Ovary (tissue), 10 donors: ENCODE measurements at places on chromosomes 16 and 17. TPM values are rescaled to one million over a fixed set of nuclear protein-coding genes. Genes with fewer than 3 reads are reported as not detected.

Gene SLC52A1
- not detected for total RNA-seq

Gene CLDN7
- total RNA-seq: 3.3 TPM

Gene KREMEN2
- total RNA-seq: 0.18 TPM

Gene DUXB
- not detected for total RNA-seq

Gene NME1
- 50.5 TPM for total RNA-seq

Gene ZNF423
- total RNA-seq: 3.3 TPM

Gene CTCF
- total RNA-seq: 42.2 TPM

Gene ARMC7
- total RNA-seq: 4.8 TPM

Gene NOXO1
- total RNA-seq: 0.48 TPM

Gene RFWD3
- 19.5 TPM for total RNA-seq

Gene PTX4
- not detected for total RNA-seq

DNA sequence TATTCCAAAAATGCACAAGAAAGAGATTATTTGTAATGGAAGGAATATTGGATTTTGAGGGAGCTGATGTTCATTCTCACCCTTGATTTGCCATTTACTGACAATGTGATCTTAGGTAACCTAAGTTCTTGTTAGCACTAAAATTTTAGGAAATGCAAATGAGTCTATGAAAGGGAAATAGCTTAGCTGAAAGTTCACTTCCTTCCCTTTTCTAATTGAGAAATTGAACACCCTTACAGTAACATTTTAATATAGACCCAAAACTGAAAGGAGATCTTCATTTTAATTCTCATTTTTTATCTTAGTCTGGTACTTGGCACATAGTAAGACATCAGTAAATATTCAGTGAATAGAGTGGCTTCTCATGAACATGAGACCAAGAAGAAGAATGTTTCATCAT, 10.9 kb upstream of the WSB1 start:
- DNase-seq: no peak
- H3K4me3 ChIP-seq: no peak overlapping the region
- H3K4me1 ChIP-seq: peaks cover 1% of the 10 kb centered on the region
- no peaks in the 10 kb centered on the region for H3K36me3 ChIP-seq
- no peaks in the 10 kb centered on the region for H3K27me3 ChIP-seq
- no peak overlapping the region for H3K27ac ChIP-seq

GRCh38 chr17:78915872-78916632, 9.1 kb downstream of the TIMP2 start:
- no peaks in the 10 kb centered on the region for H3K27me3 ChIP-seq
- peak overlapping the region; percentile 78 for H3K27ac ChIP-seq
- H3K4me3 ChIP-seq: peak overlapping the region; percentile 13
- peak; percentile 37 for DNase-seq

- no peaks in the 10 kb centered on the region for H3K36me3 ChIP-seq
- H3K27me3 ChIP-seq: no peaks in the 10 kb centered on the region
- DNase-seq: no peak
- H3K4me1 ChIP-seq: no peaks in the 10 kb centered on the region
- no peak overlapping the region for H3K4me3 ChIP-seq
Observed at GRCh38 chr17:35079547-35080423, 16.3 kb upstream of the RFFL start.

- H3K27ac ChIP-seq: no peak overlapping the region
- no peaks in the 10 kb centered on the region for H3K4me1 ChIP-seq
- no peak overlapping the region for H3K4me3 ChIP-seq
- H3K36me3 ChIP-seq: no peaks in the 10 kb centered on the region
Observed at GRCh38 chr16:2490190-2491105, 15.5 kb downstream of the TBC1D24 start.

DNA sequence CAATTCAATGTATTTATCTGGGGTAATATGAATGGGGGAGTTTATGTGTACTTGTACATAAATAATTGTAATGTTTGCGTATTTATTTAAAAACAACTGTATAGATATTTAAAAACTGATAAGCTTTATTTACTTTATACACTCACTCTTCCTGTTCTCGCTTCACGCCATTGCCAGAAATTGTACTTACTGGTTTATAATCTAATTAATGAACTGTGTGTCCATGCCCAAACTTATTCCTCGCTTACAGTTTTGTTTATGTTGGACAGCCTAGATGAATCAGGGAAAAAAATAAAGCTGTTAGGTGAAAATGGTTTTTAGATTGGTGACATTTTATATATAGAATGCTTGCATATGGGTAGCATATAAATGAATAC, 30.8 kb downstream of the AATF start:
- H3K4me3 ChIP-seq: no peak overlapping the region
- no peak for DNase-seq
- H3K27ac ChIP-seq: no peak overlapping the region

- no peaks in the 10 kb centered on the region for H3K27me3 ChIP-seq
- no peaks in the 10 kb centered on the region for H3K36me3 ChIP-seq
- H3K27ac ChIP-seq: no peak overlapping the region
- DNase-seq: peak; percentile 50
- peaks cover 1% of the 10 kb centered on the region for H3K4me1 ChIP-seq
Observed at GRCh38 chr17:49260011-49260816, 29.6 kb upstream of the PHOSPHO1 start.

GRCh38 chr17:66076546-66077190, 115.3 kb downstream of the CEP112 start:
- H3K27me3 ChIP-seq: no peaks in the 10 kb centered on the region
- H3K36me3 ChIP-seq: no peaks in the 10 kb centered on the region
- DNase-seq: no peak
- no peaks in the 10 kb centered on the region for H3K4me1 ChIP-seq

DNA sequence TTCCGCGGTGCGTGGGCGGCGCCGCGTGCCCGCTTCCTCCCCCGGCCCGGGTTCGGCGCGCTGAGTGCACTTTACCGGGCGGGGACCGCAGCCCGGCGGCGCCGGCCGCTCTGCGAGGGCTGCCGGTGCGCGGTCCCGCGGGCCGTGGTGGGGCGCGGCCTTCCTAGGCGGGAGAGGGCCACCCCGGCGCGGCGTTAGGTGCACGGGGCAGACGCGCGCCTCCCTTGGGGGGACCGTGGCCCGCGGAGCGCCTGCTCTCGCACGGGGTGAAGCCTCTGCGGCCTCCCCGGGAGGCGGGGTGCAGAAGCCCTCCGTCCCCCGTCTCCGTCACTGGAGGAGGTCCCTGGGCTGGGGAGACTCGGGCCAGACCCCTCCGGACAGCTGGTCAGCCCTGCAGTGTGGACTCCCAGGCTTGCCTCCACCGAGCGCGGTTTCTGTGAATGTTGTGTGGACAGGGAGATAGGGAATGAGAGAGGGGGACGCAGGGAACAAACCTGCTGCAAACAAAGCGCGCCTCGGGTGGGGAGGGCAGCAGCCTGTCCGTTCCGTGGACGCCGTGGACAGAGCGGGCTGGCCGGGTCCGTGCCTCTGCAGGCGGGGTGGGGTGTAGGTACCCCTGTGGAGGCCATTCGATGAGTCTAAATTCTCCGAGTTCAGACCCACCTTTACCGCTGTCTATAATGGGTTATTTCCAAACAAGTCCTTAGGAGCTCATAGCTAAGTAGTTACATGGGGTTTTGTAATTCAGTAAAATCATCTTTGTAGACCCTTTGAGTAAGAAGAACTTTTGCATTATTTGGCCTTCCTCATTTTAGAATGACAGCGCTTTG, 721 bp downstream of the TBCD start:
- H3K4me1 ChIP-seq: peaks cover 10% of the 10 kb centered on the region
- peak overlapping the region; percentile 90 for H3K4me3 ChIP-seq
- H3K36me3 ChIP-seq: no peaks in the 10 kb centered on the region
- peak; percentile 59 for DNase-seq
- H3K27ac ChIP-seq: peak overlapping the region; percentile 84

- no peaks in the 10 kb centered on the region for H3K27me3 ChIP-seq
- no peak overlapping the region for H3K27ac ChIP-seq
- no peak overlapping the region for H3K4me3 ChIP-seq
- no peaks in the 10 kb centered on the region for H3K4me1 ChIP-seq
- H3K36me3 ChIP-seq: no peaks in the 10 kb centered on the region
- no peak for DNase-seq
Observed at GRCh38 chr17:18332909-18333489, 17.9 kb downstream of the SMCR8 start.

DNA sequence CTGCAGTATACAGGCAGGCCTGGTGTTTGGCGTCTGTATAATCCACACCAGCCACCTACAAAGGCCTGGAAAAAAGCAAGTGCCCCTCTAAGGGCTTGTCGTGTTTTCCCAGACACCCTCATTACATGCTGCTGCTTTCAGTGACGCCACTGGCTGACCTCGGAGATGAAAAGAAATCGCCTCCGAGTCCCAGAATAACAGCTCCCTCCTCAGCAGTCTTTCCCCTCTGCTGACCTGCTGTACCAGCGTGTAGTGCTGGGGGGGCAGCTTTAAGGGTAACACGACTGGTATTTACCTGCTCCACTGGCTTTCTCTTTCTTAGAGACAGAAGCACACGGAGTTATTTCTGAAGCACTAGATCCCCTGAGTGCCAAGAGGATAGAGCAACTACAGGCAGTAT, 296.8 kb downstream of the GRIN2A start:
- no peaks in the 10 kb centered on the region for H3K36me3 ChIP-seq
- H3K27me3 ChIP-seq: no peaks in the 10 kb centered on the region
- H3K4me3 ChIP-seq: no peak overlapping the region
- H3K4me1 ChIP-seq: no peaks in the 10 kb centered on the region
- DNase-seq: peak; percentile 23
- H3K27ac ChIP-seq: no peak overlapping the region

DNA sequence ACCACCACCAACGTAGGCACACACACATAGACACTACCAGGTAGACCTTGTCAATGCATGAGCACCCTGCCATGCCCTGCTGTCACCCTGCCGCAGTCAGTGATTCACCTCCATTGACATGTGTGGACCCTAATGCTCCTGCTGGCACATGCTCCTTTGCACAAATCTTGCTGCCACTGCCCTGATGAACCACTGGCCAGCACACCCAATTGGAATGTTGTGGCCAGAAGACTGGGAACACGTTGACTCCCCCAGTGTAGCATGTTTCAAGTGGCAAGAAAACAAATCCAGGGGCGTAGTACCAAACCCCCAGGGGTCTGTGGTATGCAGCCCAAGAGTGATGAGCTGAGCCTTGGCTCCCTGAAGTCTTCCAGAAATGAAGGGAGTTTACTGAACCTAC, 486.4 kb upstream of the KIF2B start:
- H3K27ac ChIP-seq: no peak overlapping the region
- DNase-seq: no peak
- no peaks in the 10 kb centered on the region for H3K27me3 ChIP-seq
- H3K4me1 ChIP-seq: no peaks in the 10 kb centered on the region
- no peak overlapping the region for H3K4me3 ChIP-seq

DNA sequence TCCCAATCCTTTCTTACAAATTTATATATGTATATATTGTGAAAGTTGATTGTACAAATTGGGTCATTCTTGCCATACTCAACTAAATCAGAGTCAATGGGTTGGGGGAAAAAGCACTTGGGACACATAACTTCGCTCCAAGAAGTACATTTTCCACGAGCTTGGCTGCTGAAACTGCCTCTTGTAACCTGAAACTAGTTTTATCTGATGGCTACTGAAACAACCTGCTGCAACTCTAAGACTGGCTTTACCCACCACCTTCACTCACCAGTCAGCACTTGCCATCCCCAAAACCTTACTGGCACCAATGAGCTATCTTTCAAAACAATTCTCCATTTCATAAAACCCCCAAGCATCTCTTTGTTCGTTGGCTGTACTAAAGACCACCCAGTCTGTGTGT, 14.5 kb upstream of the MYCBPAP start:
- no peaks in the 10 kb centered on the region for H3K36me3 ChIP-seq
- no peak for DNase-seq
- H3K4me1 ChIP-seq: no peaks in the 10 kb centered on the region
- no peaks in the 10 kb centered on the region for H3K27me3 ChIP-seq
- H3K27ac ChIP-seq: no peak overlapping the region

DNA sequence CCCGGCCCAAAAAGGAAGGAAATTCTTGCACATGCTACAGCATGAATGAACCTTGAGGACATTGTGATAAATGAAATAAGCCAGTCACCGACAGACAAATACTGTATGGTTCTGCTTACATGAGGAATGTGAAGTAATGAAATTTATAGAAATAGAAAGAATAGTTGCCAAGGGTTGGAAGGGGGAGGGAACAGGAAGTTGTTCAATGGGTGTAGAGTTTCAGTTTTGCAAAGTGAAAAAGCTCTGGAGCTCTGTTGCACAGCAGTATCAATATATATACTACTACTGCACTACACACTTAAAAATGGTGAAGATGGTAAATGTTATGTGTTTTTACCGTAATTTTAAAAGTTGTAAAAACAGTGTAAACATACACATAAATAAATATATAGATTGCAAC, 43.7 kb downstream of the PKD1L3 start:
- no peaks in the 10 kb centered on the region for H3K27me3 ChIP-seq
- no peak overlapping the region for H3K4me3 ChIP-seq
- no peaks in the 10 kb centered on the region for H3K4me1 ChIP-seq
- no peaks in the 10 kb centered on the region for H3K36me3 ChIP-seq

DNA sequence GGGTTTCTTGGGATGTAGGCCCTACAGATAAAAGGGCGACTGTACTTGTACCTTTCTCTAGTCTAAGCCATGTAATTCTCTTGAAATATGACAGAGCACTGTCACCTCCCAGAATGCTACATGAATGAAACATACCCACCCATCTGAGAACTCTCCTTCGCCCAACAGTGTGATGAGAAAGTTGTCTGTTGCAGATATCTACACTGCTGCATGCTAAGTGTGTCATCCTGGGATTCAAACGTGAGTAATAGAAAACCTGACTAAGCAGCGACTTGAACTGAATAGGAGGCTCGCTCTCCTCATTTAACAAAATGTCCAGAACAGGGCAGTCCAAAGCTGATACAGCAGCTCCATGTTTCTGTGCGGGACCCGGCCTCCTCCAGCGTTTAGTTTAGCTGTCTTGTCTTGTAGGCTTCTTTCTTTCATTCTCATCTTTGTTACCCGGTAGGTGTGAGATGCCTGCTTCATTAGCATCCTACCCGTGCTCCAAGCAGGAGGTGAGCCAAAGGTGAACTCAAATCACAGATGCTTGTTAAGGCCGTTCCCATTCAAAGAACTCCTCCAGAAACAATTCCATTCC, 211.9 kb downstream of the PRKCA start:
- H3K27ac ChIP-seq: no peak overlapping the region
- peaks cover 2% of the 10 kb centered on the region for H3K4me1 ChIP-seq
- H3K27me3 ChIP-seq: no peaks in the 10 kb centered on the region

- no peaks in the 10 kb centered on the region for H3K36me3 ChIP-seq
- no peak for DNase-seq
- no peak overlapping the region for H3K27ac ChIP-seq
Observed at GRCh38 chr17:58541249-58541648, 26.8 kb upstream of the MTMR4 start.

DNA sequence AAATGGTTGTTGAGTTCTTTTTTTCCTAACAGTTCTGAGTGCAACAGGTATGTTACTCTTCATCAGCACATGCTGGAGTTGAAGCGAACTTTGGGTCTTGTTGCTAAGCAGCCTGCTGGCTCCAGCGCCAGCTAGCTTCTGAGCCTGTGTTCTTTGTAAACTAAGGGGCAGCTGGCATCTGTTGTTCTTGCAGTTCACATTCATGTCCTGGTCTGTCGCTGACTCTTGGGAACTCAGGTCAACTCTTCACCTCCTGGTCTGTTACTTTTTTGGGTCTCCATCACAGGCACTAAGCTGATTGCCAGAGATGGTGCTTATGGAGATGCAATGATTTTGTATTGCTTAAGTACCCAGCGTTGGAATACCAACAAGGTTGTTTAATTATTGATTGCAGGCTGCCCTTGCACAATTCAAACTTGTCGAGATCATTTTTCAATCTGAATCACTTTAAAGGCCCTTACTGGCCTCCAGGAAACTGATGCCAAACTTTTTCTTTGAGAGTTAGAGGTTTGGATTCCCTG, 40.9 kb downstream of the USP10 start:
- DNase-seq: no peak
- H3K36me3 ChIP-seq: no peaks in the 10 kb centered on the region
- no peaks in the 10 kb centered on the region for H3K27me3 ChIP-seq
- no peak overlapping the region for H3K27ac ChIP-seq
- H3K4me3 ChIP-seq: no peak overlapping the region
- peaks cover 7% of the 10 kb centered on the region for H3K4me1 ChIP-seq
